CD4-positive, alpha-beta T cell treated with Interleukin-4 for 1 hour (primary cell): ENCODE measurements at places on chromosomes 4 and X.
A peak's percentile ranks its signal among the peaks of the same experiment; 100 is the strongest.

DNA sequence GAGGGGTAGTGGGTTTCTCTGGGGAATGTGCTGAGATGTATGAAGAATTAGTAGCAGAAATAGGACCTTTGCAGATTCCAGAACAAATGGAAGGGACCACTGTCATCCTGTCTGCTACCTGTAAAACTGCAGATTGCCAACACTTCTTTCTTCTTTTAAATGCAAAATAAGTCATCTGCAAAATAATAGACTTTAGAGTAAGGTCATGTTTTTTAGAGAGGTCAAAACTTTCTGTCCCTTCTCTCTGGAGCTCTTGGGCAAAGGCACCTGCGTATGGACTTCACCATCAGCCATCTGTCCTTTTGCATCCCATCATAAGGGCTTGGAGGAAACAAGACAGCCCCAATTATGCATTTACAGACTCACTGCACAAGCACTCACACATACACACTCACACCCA is 121.1 kb upstream of the PPARGC1A start:
- DNase-seq: no peak

GRCh38 chrX:110395877-110396276 is 37.2 kb downstream of the RTL9 start:
- no peak for DNase-seq

GRCh38 chrX:72069350-72070160 is 62.2 kb downstream of the RTL5 start:
- DNase-seq: no peak

DNA sequence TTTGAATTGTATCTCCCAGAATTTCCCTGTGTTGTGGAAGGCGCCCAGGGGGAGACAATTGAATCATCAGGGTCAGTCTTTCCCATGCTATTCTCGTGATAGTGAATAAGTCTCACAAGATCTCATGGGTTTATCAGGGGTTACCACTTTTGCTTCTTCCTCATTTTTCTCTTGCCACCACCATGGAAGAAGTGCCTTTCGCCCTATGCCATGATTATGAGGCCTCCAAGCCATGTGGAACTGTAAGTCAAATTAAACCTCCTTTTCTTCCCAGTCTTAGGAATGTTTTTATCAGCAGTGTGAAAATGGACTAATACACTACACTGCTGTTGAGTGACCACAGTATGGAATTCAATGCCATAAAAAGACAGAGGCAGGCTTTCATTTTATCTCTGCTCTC is 12.2 kb downstream of the CENPC start:
- no peak for DNase-seq

- DNase-seq: no peak
Observed at GRCh38 chr4:7280926-7281690, 88.8 kb downstream of the SORCS2 start.

- DNase-seq: no peak
Observed at GRCh38 chr4:48340276-48340964, 909 bp upstream of the SLAIN2 start.

GRCh38 chr4:111985426-111985825 is 159.8 kb upstream of the FAM241A start:
- no peak for DNase-seq

DNA sequence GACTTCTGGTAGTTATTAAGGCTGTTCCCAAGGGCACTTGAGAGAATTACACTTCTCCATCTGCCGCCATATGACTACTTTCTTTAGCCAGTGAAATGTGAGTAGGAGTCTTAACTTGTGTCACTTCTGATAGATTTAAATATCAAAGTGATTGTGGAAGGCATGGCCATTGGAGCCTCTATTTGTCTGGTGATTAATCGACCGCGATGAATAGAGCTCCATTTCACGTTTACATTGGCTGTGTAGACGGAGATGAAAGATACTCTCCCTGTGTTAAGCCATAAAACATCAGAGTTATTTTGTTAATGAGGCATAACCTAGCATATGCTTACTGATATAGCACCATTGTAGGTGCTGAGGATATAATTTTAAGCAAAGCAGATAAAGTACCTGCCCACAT is 852.4 kb downstream of the CCSER1 start:
- DNase-seq: no peak

DNA sequence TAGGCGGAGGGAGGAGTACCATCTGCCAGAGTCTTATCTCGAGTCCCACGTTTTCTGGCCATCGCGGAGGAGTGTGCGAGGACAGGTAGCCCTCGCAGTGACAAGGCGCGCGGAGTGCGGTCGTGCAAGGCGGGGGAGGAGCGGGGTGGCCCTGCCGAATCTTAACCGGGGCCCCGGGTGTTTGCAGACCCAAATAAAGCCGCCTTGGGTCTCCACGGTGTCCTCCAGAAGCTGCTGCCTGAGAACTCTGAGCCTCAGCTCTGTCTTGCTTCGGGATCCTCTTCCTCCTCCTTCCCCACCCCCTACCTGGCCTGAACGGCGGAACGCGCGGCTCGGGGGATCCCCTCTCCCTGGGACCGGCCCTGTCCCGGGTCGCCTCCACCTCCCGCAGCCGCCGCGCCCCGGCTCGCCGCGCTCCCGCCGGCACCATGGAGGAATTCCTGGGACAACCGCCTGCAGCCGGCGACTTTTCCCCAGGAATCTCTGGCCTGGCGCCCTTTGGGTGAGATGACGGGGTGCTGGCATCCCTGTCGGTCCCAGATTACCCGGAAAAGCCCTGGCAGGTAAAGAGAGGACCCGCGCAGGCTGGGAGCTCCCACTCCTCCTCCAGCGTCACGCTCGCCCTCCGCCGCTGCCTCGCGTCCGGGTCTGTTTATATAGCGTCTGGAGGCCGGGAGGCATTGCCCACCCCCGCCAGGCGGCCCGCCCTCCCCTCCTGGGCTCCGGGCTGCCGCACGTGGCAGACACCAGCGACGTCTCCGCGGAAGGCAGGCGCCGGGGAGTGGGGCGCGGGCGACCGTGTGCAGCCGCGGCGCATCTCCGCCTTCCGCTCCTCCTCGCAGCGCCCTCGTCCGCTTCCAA is at the start of gene GALNTL6:
Gene GALNTL6, plus strand, starts transcription at position 740 of the 861 bp plus-strand sequence.
- DNase-seq: no peak

GRCh38 chr4:30953799-30954198 is 233.6 kb downstream of the PCDH7 start:
- DNase-seq: no peak

DNA sequence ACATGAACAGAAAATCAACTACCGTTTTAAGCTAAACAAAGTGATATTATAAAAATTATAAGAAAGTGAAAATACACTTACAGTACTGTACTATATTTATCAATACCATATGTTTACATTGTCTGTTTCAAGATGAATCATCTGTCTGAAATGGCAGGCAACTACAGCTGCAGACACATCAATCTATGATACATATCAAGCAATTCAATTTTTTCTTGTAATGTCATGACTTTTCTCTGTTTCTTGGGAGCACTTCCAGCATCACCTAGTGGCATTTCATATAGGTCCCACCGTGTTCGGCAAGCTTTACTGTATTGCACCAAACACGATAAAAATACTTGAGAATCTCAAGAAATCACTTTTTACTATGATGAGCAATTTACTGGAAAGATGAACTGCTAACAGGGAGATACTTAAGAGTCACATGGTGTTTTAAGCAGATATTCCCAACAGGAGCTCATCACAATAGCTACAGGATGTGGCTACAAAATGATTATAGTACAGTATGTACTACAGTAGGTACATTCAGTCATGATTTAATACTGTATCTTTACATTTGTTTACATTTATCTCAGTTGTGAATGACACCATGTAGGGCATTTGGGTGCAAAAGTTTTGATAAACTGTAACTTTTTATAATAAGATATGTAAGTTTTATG is 207.4 kb downstream of the ADAM29 start:
- DNase-seq: no peak

DNA sequence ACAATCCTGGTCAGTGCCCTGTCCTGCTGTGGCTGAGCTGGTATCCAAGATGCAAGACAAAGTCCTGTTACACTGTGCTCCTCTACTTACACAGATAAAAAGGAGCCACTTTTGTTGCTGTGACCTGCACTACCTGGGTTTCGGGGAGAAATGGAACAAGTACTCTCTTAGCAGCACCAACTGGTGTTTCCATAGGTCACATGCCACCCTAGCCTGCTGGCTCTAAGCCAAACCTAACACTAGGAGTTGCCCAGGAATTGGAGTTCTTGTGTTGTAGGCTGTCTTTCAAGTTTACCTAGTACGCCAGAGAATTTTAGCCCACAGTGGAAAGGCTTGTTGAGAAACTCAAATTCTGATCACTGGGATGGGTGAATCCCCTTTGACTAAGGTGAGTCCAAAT is 727.4 kb downstream of the FAM133A start:
- DNase-seq: no peak

DNA sequence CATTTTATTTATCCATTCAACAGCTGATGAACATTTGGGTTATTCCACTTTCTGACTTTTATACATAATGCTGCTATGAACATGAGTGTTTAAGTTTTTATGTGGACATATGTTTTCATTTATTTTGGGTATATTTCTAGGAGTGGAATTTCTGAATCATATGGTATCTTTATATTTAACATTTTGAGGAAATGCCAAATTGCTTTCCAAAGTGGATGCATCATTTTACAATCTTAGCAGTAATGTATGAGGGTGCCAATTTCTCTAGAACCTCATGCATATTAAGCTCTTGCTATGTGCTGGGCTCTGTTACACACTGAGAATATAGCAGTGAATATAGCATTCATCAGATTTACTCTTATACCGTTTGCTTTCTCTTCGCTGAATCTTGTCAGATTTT is 983.7 kb downstream of the STIM2 start:
- DNase-seq: no peak

GRCh38 chr4:76526585-76526990 is 91.6 kb downstream of the SHROOM3 start:
- DNase-seq: no peak

- DNase-seq: no peak
Observed at GRCh38 chr4:19831644-19832285, 419.9 kb upstream of the SLIT2 start.

DNA sequence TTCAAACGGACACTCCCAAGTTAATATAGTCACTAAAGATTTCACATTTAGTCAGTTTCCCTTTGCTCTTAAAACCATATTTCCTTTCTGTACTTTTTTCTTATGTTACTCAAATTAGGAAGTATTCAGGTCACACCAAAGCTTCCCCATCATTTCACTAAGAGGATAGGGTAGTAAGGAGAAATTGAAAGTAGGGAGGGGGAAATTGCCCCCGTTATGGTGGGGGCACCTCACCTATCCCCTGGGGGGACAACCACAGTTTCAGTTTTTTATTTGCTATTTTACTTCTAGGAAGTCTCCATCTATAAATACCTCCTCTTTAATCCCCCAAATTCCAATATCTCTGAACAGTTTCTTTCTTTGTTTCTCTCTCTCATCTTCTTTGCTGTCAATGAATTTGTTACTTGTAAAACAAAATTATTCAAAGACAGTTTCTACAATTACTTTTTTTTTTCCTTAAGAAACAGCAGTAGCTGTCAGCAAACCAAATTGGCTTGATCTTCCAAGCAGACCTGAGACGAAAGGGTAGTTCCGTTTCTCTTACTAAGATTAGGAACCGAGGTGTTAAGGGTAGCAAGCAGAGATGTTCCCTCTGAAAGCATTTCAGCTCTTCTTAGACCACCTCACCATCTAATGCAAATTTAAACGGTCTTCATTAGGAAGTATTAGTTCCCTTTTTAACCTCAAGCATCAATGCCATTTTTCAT is 160.2 kb upstream of the KLF3 start:
- no peak for DNase-seq

- DNase-seq: no peak
Observed at GRCh38 chr4:139005774-139006173, 9.8 kb upstream of the NOCT start.

GRCh38 chr4:8152090-8152864 is 6.3 kb downstream of the ABLIM2 start:
- no peak for DNase-seq

- no peak for DNase-seq
Observed at GRCh38 chr4:89754531-89754930, 82.4 kb downstream of the SNCA start.

- DNase-seq: no peak
Observed at GRCh38 chr4:20281453-20281852, 29.7 kb downstream of the SLIT2 start.

GRCh38 chr4:7887436-7887835 is 52.2 kb downstream of the AFAP1 start:
- DNase-seq: no peak

DNA sequence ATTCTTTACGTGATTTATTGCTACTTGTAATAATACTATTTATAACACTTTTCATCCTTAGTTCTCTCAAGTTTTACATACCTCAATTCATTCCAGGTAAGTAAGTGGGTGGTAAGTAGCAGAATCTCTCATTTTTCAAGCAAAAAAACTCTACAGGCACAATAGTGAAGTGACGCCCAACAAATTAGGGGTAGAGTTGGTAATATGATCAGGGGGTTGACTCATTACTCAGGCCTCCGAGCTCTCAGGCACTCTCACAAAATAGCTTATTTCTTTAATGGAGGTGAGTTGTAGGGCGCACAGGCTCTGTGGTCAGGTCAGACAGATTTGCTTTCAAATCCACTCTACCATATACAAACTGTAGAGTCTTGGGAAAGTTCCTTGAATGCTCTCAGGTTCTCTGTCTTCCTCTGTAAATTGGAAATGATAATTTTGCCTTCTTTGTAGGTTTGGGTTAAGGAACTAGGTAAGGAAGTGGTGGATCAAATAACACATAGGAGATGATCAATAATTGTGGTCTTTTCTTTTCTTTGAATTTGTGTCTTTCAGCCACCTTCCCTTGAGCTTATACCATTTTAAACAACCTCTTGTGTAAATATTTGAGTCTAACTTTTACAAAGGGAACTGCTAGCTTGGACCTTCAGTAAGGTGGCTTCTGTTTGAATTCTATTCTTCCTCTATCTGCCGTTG is 134.9 kb upstream of the LEF1 start:
- DNase-seq: no peak

GRCh38 chr4:129532573-129532972 is 436.6 kb downstream of the C4orf33 start:
- no peak for DNase-seq

- peak; percentile 21 for DNase-seq
Observed at GRCh38 chrX:8738588-8739189, 6.8 kb upstream of the ANOS1 start.
